DND-41 (cell line): ENCODE measurements at places on chromosomes 12 and 14.

DNA sequence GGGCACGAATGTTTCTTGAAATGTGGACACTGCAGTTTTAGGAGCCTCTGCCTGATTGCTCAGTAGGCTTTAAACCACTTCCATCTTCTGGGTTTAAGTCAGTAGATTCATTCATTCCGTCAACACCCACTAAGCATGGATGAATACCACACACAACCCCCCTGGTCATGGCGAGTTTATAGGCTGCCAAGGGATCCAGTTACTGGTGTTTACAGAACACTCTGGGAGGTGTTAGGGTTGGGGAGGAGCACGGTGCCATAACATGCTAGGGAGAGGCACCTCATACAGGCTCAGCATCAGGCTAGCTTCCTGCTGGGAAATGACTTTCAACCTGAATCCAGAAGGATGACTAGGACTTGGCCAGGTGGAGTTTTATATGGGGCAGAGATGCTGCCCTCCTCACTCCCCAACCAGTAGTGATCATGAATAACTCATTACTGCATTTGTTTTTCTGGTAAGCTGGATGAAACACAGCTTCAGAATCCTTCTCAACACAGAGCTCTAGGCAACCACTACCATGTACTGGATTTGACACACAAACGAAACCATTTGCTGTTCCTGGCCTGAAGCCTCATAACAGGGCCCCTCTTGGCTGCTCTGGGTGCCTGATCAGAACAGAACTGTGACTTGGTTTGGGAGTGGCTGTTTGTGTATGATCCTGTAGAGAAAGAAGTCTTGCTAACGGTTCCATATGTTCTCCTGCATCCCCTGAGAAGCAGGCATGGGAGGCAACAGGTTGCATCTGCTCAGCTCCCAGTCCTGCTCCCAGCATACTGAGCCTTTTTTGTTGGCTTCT, 47.9 kb downstream of the FBXW8 start:
- no peak for DNase-seq

DNA sequence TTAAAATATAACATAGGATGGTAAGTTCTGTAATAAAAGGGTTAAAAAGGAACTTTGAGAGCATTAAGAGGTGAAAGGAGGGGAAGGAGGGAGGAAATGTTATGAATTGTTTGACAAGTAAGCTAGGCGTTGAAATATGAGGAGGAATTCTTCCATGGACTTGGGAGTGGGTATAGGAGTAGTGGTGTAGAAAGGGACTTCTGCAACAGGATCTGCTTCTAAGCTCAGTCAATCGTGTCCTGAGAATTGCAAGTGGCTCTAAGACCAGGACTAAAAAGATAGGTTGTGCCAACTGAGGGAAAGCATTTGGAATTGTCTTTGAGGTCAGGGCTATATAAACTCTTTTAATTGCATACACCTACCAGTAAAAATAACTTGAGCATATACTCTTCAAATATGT, 74.1 kb upstream of the SLC38A2 start:
- DNase-seq: no peak

DNA sequence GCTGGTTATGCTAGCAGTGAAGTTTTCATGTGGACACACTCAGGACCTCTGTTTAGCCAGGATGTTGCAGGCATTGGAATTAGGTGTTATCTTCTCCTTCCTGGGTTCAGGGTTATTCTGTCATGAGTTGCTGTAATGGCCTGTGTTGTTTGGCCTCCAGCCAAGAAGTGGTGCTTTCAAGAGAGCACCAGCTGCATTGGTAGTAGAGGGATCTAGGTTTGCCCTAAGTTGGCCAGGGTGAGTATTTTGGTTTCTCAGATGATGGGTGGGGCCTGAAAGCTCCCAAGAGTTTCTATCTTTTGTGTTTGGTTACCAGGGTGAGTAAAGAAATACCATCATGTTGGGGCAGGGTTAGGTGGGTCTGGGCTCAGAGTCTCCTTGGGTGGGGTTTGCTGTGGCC, 2.7 kb upstream of the GZMH start:
- DNase-seq: no peak

GRCh38 chr14:54502602-54503001, 7.1 kb upstream of the CGRRF1 start:
- no peak for DNase-seq

- DNase-seq: no peak
Measured at GRCh38 chr12:121344506-121344905, 7.7 kb downstream of the ANAPC5 start.

DNA sequence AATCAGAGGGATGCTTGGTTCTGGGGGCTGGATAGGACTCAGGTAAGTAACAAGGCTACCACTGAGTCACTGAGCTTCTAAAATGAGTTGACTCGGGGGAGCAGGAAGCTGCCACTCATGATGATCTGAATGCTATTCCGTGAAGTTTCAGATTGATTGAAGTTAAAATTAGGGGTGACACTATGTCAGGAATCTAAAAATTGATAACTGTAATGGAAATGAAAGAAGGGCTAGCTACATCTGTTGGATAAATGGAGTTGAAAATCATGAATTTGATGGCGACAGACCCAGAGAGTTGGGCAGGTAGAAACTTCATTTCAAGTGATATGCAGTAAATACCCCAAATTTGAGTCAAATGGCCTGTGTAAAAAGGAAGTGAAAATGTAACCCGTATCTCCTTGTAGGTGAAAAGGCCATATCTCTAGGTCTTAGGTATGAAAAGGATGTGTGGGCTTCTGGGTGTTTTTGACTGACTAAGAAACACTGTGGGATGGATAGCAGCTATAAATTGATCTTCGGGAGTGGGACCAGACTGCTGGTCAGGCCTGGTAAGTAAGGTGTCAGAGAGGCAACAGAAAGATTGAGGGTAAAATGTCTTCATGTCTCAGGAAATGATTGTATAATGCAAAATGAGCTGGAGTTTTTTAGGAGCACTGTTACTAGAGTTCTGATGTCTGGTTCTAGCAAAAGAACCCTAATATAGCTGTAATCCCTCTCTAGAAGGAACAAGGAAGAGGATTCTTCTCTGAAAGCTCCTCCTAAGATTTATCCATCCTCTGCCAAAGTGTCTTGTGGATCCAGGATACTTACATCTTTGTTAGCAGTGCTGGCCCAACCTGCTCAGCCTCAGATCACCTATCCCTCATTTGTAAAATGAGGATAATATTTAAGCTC, 57.3 kb downstream of the DAD1 start:
- DNase-seq: no peak

DNA sequence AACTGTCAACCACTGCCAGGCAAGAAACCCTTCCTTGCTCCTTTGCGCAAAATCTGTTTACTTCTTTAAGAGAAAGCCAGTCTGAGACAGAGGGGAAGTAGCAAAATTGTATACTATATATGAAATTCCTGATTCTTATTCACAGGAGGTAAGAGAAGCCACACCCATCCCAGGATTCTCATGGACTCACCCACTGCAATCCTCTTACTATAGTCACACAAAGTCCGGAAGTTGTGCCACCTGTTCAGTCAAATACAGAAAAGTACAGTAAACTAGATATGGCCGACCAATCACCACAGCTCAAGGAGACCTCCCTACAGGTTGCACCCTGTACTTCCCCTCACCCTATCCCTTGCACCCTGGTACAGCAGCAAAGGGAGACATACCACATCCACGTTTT, 2.9 kb downstream of the PRMT5 start:
- DNase-seq: no peak

GRCh38 chr12:74963304-74963703, 246.3 kb downstream of the KCNC2 start:
- DNase-seq: no peak

DNA sequence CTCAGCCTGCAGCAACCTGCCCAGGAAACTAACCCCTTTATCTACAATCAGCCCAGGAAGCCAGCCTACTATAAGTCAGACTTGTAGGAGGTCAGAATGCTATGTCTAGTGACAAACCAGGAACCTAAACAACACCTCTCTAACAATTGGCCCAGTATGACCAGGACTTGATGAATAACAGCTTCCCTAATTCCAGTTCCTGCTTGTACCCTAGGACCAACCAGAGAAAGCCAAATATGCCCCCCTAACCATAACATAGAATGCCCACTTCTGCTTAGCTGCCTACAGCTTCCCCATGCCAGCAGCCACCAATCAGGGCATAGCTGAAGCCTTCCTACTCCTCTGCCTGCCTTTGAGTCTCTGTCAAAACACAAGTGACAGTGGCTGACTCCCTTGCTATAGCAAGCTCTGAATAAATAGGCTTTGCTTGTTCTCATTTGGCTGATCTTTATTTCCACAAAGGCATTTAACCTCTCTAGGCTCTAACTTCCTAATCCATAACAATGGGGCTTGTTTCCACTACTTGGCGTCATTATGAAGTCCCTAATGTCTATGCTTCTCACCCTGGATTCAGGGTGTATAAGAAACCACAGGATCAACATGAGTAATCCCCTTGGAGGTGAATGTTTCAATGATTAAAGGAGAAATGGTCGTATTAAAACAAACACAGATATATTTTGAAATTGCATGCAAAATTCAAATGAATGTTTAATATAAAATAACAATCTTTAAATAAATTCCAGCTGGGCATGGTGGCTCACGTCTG, 220.2 kb downstream of the ANO6 start:
- DNase-seq: no peak

- DNase-seq: no peak
Measured at GRCh38 chr12:131076791-131077747, 123.4 kb downstream of the ADGRD1 start.

GRCh38 chr12:50746431-50746830, 17.5 kb upstream of the ATF1 start:
- DNase-seq: no peak

- no peak for DNase-seq
Measured at GRCh38 chr12:53854701-53855316, 83.8 kb upstream of the HOXC13 start.

GRCh38 chr12:110794623-110795280, 52.0 kb upstream of the CCDC63 start:
- no peak for DNase-seq

- no peak for DNase-seq
Measured at GRCh38 chr14:60175255-60175902, 10.2 kb upstream of the DHRS7 start.

DNA sequence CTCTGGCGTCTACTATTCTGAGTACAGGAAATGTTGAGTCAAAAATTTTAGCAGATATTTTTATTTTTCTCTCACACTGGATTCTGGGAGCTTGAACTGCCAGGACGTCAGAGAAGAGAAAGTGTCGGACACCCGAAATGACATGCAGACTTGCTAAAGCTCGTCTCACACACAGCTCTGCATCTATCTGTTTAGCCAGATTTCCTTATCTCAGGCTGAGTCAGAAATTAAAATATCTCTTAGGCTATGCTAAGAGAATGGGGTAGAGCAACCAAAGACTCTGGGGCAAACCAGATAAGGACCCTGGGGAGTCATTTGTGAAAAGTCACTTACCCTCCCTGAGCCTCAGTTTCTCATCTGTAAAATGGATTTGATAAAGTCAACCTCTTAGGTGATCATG, 1124.1 kb downstream of the VRK1 start:
- DNase-seq: no peak

DNA sequence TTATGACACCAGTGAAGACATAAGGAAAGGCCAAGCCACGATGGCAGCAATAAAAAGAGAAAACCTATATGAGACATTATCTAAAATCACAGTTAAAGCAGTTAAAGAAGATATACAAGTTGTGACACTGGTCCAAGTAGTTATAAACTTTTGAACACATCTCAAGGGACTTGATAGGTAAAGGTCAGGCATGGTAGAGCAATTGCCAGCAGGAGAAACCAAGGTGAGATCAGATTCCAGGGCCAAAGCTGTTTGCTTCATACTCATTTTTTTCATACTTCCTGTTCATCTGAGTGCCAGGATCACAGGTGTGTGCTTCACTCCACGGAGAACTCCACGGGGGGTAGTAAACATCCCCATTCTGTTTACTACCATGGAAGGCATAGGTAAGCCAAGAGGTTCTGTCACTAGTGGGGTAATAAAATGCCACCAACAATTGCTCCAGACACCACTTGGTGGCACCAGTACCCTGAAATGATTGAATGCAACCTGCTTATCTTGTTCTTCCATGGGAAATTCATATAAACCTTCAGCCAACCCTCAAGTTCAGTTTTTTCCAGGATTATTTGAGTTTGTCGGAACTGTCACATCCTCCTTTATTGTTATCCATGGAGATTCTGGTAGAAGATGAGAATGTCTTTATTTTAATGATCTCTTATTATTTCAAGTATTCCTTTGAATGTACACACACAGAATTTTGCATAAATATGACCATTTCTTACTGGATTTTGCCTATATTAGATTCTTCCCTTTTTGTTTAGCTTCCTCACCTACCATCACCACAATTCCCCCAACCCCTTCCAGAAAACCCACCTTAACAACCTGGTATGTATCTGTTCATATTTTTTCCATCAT, 59.2 kb upstream of the TSPAN8 start:
- no peak for DNase-seq

DNA sequence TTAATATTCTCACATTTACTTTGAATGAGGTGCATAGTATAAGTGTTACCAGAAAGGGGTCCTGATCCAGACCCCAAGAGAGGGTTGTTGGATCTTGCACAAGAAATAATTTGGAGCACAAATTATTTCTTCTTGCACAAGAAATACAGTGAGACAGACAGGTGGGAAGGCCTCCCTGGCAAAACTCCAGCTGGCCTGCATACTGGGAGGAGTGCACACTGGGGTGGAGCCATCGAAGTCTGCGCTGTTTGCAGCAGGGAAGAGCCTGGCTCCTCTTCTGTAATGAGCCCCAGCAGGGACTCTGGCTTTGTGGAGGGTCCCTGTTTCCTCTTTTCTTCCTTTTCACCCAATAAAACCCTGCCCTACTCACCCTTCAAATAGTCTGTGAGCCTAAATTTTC, 141.6 kb downstream of the GLT1D1 start:
- DNase-seq: no peak

- DNase-seq: no peak
Measured at GRCh38 chr14:103628221-103628683, 759 bp upstream of the KLC1 start.

DNA sequence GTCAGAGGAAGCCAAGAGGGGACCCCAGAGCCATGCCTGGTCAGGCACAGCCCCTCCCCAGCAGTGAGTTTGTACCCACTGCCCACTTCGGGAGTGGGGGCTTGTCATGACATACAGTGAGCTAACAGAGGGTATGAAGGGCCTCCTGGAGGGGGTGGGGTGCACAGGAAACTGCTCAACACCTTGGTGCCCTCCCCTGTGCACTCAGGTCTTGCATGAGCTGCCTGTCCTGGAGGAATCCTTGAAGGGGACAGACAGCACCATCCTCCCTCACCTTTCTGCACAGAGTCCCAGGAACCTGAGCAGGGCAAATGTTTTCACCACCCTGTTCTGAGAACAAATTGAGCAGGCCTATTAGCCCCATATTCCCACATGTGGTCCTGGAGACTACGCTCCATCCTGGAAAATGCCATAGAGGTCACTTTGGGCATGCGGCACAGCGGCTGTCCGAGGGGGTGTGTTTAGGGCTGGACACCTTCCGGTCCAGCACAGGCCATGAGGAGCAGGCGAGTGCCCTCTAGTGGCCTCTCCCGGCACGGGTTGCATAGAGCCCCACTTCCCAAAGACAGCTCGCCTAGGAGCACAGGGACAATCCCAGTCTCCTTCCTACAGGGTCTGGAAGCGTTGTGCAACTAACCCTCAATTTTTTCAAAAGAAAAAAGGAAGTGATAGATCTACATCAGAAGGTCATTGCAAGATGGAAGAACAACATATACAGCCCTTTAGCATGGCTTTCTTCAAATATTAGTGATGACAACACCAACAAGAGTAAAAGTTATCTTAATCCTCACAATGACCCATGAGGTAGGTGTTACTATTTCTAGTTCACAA, 31.9 kb upstream of the ZFP36L1 start:
- DNase-seq: no peak
